Esophagus muscularis mucosa (tissue), 4 donors: ENCODE measurements at places on chromosomes 13 and 19. TPM values are rescaled to one million over a fixed set of nuclear protein-coding genes. Genes with fewer than 3 reads are reported as not detected.

POSTN gene
- total RNA-seq, result 81.7 TPM

PALM gene
- total RNA-seq, result 93.4 TPM

POLRMT gene
- total RNA-seq, result 37.9 TPM

ZNF626 gene
- 13.7 TPM for total RNA-seq

KLK1 gene
- not detected for total RNA-seq

OR10H5 gene
- total RNA-seq, result 0.06 TPM

DNA sequence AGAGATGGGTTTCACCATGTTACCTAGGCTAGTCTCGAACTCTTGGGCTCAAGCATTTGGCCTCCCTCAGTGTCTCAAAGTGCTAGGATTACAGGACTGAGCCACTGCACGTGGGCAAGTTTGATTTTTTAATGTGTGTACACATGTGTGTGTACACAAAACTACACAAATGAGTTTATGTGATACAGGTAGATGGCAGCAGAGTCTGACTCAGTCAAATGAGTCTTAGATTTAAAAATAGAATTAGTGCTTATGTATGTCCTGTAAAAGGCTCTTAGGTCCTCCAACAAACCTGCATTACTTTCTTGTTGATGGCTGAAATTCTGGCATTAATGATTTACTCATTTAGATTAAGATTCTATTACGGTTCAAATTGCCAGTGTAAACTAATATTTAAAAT is 293.7 kb downstream of the PCDH17 start:
- H3K27ac ChIP-seq, result no peak overlapping the region
- no peaks in the 10 kb centered on the region for H3K36me3 ChIP-seq
- no peak for DNase-seq
- H3K4me1 ChIP-seq, result no peaks in the 10 kb centered on the region
- H3K27me3 ChIP-seq, result no peaks in the 10 kb centered on the region
- no peak overlapping the region for H3K4me3 ChIP-seq

GRCh38 chr13:108686027-108686426 is 56.6 kb downstream of the MYO16 start:
- H3K4me3 ChIP-seq, result no peak overlapping the region
- no peaks in the 10 kb centered on the region for H3K27me3 ChIP-seq
- H3K36me3 ChIP-seq, result no peaks in the 10 kb centered on the region
- H3K27ac ChIP-seq, result no peak overlapping the region
- no peaks in the 10 kb centered on the region for H3K4me1 ChIP-seq
- no peak for DNase-seq

DNA sequence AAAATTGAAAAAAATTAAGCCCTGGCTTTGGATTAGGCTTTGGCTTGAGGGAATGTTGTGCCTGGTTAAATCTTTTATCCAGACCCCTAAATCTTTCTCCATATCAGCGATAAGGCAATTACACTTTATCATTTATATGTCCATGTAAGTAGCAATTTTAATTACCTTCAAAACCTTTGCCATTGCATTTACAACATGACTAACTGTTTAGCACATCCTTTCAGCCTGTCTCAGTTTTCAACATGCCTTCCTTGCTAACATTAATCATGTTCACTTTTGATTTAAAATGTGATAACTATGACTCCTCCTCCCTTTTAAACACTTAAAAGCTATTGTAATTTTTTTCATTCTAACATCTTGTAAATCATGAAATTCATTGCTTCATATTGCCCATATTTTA is 583.7 kb downstream of the SLITRK1 start:
- no peak for DNase-seq
- no peaks in the 10 kb centered on the region for H3K27me3 ChIP-seq
- no peak overlapping the region for H3K27ac ChIP-seq
- no peaks in the 10 kb centered on the region for H3K4me1 ChIP-seq

DNA sequence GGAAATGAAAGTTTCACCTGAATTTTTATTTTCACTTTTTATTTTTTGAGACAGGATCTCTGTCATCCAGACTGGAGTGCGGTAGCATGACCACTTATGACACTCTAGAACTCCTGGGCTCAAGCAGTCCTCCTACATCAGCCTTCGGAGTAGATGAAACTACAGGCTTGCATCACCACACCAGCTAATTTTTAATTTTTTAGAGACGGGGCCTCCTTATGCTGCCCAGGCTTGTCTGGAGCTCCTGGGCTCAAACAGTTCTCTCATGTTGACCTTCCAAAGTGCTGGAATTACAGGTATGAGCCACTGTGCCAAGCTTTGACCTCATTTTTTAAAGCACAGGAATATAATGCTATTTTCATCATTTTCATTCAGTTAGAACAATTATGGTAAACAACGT is 297.0 kb upstream of the KLHL1 start:
- H3K36me3 ChIP-seq, result no peaks in the 10 kb centered on the region
- DNase-seq, result no peak
- no peak overlapping the region for H3K4me3 ChIP-seq
- no peaks in the 10 kb centered on the region for H3K27me3 ChIP-seq
- H3K27ac ChIP-seq, result no peak overlapping the region

- H3K4me3 ChIP-seq, result no peak overlapping the region
- H3K27ac ChIP-seq, result no peak overlapping the region
- no peak for DNase-seq
- H3K36me3 ChIP-seq, result no peaks in the 10 kb centered on the region
Observed at GRCh38 chr13:113114511-113115362, 7.9 kb upstream of the F10 start.

DNA sequence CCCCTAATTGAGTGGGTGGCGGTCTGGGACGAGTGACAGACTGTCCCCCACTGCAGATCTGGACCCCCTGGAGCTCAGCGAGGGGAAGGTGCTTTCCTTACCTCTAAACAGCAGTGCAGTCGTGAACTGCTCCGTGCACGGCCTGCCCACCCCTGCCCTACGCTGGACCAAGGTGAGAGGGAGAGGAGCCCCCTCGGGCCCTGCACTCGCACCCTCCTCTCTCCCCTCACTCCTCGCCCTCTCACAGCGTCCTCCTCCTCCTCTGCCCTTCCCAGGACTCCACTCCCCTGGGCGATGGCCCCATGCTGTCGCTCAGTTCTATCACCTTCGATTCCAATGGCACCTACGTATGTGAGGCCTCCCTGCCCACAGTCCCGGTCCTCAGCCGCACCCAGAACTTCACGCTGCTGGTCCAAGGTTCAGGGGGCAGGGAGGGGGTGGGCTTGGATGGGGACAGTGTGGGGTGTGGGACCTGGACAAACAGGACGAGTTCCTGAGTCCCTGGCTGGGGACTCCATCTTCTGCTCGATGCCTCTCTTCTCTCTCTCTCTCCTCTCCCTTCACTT is 9.6 kb downstream of the BCAM start:
- peaks cover 19% of the 10 kb centered on the region for H3K4me1 ChIP-seq
- H3K27me3 ChIP-seq, result no peaks in the 10 kb centered on the region
- H3K27ac ChIP-seq, result no peak overlapping the region
- DNase-seq, result no peak
- peaks cover 39% of the 10 kb centered on the region for H3K36me3 ChIP-seq
- no peak overlapping the region for H3K4me3 ChIP-seq

- H3K36me3 ChIP-seq, result no peaks in the 10 kb centered on the region
- H3K4me1 ChIP-seq, result no peaks in the 10 kb centered on the region
- H3K27me3 ChIP-seq, result no peaks in the 10 kb centered on the region
- DNase-seq, result no peak
- no peak overlapping the region for H3K4me3 ChIP-seq
Observed at GRCh38 chr13:85640727-85641126, 158.5 kb downstream of the SLITRK6 start.

- H3K27ac ChIP-seq, result no peak overlapping the region
- DNase-seq, result no peak
Observed at GRCh38 chr19:49061445-49061844, 3.2 kb downstream of the NTF4 start.

DNA sequence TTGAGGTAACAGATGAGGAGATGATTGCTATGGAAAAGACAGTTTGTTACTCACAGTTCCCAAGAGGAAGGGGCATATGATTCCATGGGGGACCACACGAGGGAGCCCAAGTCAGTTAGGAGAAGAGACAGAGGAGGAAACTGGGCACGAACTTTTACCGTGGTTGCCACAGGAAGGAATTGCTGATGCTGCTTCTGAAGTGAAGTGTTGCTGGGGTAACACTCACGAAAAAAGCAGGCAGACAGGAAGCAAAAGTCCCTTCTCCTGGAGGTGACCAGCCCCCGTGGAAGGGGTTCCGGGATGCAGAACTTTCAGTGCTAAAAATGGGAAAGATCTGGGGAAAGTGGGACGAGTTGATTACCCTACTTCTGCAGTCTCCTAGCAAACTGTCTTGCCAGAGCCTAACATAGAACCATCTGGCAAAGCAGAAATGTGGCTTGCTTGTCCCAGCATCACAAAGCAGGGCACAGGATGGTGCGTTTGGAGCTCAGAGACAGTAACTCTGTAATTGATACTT is 35.4 kb upstream of the MAP3K10 start:
- no peaks in the 10 kb centered on the region for H3K4me1 ChIP-seq
- no peak overlapping the region for H3K27ac ChIP-seq
- no peaks in the 10 kb centered on the region for H3K36me3 ChIP-seq
- no peaks in the 10 kb centered on the region for H3K27me3 ChIP-seq

DNA sequence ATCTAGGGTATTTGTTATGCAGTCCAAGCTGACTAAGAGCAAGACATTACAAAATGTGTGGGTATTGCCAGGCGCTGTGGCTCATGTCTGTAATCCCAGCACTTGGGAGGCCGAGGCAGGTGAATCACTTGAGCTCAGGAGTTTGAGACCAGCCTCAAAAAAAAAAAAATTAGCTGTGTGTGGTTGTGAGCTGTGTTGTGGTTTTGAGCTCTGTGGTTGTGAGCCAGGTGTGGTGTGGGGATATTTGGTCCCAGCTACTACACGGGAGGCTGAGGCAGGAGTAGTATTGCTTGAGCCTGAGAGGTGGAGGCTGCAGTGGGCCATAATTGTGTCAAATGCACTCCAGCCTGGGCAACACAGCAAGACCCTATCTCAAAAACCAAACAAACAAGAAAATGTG is 5.6 kb upstream of the KEAP1 start:
- peaks cover 13% of the 10 kb centered on the region for H3K4me1 ChIP-seq
- H3K36me3 ChIP-seq, result no peaks in the 10 kb centered on the region
- H3K27me3 ChIP-seq, result no peaks in the 10 kb centered on the region
- H3K4me3 ChIP-seq, result no peak overlapping the region

DNA sequence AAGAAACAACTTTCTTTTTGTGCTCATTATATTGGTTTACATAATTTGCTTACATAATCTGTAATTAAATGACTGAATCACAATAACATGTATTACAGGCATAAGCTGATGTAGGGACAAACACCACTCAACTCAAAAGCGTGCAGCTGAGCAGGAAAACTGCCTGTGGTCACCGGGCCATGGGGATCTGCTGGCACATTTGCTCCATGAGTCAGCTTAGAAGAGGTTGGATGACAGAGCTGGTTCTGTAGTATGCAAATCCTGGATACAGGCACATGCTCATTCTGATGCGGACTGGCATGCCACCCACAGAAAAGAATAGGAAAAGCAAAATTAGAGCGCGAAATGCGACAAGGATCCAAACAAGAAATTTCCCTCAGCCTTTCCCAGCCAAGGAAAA is 128.6 kb downstream of the USP12 start:
- H3K27me3 ChIP-seq, result no peaks in the 10 kb centered on the region
- peak overlapping the region; percentile 44 for H3K27ac ChIP-seq
- H3K4me3 ChIP-seq, result no peak overlapping the region
- no peak for DNase-seq
- H3K4me1 ChIP-seq, result peaks cover 46% of the 10 kb centered on the region

DNA sequence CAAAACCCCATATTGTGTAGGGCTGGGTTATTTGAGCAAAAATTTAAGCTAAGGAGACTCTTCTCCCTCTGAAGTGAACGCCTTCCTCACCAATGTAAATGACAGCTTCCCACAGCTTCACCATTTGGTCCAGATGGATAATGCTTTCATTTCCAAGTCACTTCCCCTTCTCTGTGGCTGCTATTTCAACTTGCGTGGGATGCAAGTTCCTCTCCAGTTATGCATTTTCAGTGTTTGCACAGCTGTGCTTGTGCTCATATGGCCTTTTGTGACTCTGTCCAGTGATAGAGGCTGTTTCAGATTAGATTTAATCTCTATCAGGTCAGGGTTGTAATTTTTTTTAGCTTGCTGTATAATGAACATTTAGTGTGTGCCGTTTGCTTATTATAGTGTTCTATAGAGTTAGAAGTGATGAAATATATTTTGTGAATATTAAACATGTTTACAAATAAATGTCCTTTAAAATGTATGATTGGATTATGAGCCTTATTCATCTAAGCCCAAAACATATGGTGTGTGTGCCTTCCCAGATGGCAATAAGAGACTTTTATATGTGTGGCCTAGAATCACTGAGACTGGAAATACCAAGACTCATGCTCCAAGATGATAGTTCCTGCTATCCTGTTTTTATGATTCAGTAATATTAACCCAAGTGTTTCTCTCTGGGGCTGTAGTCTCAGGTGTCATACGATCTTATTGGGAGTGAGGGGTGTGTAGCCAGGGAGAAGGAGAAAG is 86.6 kb downstream of the TNFRSF19 start:
- peak overlapping the region; percentile 7 for H3K27ac ChIP-seq
- H3K4me3 ChIP-seq, result no peak overlapping the region
- no peaks in the 10 kb centered on the region for H3K27me3 ChIP-seq
- H3K36me3 ChIP-seq, result peaks cover 10% of the 10 kb centered on the region
- H3K4me1 ChIP-seq, result peaks cover 33% of the 10 kb centered on the region

DNA sequence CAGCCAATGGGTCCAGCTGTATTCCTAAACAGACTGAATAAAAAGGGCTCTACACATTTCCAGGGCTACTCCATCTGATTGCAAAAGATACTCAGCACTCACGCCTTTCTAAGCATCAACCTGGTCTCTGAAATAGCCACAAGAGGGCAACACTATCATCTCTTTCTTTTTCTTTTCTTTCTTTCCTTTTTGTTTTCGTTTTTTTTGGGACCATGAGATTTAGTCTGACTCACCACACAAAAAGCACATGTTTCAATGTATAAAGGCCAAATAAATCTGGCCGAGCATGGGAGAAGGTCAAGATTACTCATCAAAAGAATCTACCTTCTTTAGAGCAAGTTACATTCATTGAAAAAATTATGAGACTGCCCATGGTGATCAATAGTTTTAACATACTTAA is 805.6 kb upstream of the ARGLU1 start:
- H3K4me1 ChIP-seq, result no peaks in the 10 kb centered on the region
- no peaks in the 10 kb centered on the region for H3K27me3 ChIP-seq

- H3K4me3 ChIP-seq, result no peak overlapping the region
- H3K27me3 ChIP-seq, result no peaks in the 10 kb centered on the region
- peaks cover 23% of the 10 kb centered on the region for H3K36me3 ChIP-seq
- H3K27ac ChIP-seq, result no peak overlapping the region
Observed at GRCh38 chr19:40831502-40832430, 18.5 kb downstream of the CYP2A6 start.
